ENCODE measurements at places on chromosomes 2 and 18.

DNA sequence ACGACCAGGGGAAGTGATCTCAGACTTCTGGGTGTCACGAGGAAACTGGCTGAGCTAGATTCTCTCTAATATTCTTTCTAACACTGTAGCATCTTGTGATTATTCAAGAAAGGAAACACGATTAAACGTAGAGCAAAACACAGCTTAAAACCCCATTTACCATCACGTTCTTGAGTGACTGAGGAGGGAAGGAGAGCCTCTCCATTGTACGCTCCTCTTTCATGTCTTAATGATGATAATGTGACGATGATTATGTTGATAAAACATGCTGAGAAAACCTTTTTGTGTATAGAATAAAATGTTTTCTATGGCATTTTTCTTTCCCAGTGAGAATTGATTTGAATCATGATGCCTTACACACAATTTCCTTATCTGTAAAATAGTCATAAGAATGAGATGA, 705.6 kb upstream of the ID2 start:
- no peak for DNase-seq

- no peak for DNase-seq
Observed at GRCh38 chr2:180359522-180360282, 352.6 kb upstream of the CWC22 start.

DNA sequence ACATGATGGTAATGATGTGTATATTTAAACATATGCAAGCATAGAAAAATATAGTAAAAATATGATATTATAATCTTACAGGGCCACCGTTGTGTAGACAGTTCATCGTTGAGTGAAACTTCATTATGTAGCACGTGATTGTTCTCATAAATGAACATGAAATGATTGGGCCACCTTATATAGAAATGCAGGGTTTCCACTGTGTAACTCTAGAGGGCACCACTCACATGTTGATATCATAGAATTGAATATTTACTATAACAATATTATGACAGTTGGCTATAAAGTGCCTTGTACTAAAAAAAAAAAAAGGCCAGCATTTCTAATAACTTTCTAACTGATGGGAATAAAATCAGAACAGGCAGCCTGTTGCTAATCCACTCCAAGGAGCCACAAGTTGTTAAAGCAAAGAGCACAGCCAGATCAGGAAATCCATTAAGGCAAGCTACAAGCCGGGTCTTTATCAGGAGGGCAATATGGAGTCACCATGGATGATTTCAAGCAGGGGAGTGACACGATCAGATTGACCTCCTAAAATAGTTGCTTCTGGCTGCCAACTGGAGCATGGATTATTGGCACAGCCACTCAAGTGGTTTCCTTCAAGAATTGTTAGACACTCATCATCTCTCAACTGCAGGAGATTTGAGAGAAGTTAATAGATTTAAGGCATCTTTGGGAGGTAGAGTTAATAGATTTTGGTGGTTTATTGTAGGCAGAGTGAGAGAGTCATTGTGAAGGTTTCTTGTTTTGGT, 16.7 kb downstream of the IL1F10 start:
- DNase-seq, result no peak

DNA sequence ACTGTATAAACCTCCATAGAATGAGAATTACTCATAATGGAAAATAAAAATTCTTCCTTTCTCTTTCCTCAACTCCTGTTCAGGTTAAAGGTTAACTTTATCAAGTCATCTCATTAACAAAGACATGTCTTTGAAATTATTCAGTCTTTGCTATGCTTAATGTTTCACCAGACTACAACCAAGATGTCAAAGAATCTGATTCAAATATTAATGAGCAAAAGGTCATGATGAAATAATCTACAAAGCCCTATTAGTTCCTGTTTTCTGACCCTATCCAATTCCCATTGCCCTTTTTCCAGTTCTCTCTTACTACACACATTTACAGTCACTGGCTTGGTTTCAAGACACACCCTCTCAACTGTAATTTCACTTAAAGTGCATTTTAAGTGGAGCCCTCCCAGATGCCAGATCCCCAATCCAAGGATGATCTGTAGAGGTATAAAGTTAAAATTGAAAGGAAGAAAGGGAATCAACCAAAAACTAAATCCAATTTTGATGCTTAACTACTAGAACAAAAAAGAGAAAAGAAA, 246.9 kb upstream of the CYP26B1 start:
- no peak for DNase-seq

GRCh38 chr2:223532712-223533111, 69.4 kb downstream of the SCG2 start:
- no peak for DNase-seq

GRCh38 chr18:77635451-77635850, 385.8 kb downstream of the GALR1 start:
- no peak for DNase-seq

- DNase-seq, result no peak
Observed at GRCh38 chr2:154640000-154640399, 58.5 kb upstream of the KCNJ3 start.

DNA sequence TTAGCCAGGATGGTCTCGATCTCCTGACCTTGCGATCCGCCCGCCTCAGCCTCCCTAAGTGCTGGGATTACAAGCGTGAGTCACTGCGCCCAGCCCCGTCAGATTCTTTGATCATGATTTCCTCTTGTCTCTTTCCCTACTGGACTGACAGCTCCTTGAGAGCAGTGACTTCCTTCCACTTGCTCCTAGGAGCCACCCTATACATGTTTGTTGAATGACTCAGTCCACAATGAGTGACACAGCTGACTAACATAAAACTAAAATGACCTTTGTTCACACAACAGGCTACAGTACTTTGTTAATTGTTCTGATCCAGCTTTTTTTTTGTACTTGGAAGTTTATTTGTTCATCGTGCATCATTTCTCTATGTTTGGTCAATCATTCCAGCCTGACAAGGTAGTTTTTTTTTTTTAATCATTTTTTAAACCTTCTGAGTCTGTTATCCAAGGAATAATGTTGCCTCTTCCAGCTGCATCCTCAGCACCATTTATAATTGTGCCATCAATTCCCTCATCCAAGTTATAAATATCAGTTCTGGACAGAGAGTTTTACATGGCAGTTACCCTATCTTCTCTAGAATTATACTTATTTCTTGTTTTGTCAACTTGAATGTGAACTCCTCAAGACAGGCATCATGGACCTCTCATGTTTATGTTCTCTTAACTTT, 42.9 kb upstream of the TUBA3E start:
- no peak for DNase-seq

- DNase-seq, result no peak
Observed at GRCh38 chr2:133655610-133656009, 87.3 kb upstream of the NCKAP5 start.

DNA sequence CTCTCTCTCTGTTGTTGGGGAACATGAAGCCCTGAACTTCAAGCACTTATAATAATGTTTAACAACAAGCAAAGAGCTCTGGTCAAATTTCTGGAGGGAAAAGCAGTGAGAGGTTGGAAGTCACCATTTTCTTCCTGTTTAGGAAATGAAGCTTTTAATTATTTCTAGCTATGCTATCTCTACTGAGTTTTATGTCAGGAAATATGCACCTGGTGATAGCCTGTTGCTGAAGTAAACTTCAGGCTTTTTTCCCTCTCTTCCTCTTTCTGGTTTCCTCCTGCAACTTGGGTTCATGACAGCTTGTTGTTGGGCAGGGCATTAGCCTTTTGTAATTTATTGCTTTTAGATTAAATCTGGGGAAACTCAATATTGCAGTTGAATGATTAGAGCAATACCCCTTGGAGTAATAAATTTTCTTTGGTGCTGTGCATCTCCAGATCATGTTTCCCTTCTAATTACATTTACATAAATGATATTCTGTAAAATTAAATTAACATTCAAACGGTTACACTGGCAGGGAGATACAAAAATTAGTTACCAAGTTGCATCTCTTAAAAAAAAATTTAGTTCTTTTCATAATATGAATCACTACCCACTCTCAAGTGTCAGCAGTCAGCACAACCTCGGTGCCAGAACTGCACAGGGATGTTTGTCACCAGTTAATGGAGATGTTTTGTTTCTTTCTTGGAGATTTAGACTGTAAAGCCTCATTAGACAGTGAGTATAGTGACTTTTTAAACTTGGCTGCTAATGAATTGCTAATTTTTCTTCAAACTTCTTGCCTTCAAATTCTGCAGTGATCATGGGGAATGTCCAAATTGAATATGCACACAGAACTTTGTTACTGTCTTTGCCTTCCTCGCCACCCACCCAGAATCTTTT, 466.6 kb upstream of the ETAA1 start:
- DNase-seq, result no peak

DNA sequence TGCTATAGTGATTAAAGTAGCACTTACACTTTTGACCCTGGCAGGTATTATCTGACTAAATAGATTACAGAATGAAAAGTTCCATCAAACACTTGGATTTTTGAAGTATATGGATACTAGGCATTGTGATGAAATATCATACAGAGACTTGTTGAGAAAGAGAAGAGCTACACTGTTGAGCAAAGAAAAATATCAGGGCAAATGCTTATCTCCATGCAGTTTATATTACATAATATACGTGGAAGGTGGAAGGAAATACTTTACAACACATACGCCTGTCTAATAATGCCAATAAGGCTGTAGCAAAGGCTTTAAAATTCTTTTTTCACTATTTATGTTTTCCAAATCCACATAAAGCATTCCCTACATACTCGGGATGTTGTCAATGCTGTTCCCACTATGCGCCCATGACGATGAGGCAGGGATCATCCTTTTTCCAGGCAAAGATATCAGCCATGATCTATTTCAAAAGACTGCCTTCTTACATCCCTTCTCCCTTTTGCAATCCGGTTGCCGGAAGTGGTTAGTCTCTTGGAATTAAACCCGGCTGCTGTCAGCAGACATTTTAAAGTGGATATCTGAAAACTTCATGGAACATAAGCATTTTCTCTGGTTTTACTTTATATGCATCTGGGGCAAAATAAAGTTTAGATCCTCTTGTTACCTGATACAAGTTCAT, 92.6 kb upstream of the ITGA4 start:
- DNase-seq, result peak; percentile 63

DNA sequence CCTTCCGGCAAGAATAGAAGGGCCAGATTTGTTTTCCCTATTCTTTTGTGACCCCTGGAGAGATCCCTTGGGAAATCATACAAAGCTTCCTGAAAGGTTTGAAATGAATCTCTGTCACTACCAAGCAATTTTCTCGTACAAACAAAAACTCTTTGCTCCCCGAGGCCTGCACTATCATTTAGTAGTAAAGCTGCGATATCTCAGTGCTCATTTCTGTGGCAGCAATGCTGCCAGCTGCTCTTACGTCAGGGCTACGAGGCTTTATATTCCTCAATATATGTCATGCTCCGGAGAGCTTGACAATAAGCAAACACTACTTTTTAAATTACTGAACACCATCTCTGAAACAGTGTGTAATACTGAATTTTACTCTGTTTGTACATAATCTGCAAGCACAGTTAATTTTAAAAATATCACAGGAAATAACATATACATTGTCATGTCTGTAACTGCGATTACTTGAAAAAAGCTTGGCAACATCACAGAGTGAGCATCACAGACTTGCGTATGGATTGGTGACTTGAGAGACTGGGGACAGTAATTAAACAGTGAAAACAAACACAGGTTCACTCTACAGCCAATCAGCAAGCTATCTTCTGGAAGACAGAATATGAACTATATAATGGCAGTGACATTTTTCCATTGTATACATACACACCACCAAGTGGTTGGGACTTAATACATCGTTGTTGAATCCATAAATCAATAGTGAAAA, 403.3 kb upstream of the NETO1 start:
- no peak for DNase-seq

Data from fibroblast of skin of left quadriceps (primary cell).